ENCODE measurements at places on chromosomes 11 and 22.

DNA sequence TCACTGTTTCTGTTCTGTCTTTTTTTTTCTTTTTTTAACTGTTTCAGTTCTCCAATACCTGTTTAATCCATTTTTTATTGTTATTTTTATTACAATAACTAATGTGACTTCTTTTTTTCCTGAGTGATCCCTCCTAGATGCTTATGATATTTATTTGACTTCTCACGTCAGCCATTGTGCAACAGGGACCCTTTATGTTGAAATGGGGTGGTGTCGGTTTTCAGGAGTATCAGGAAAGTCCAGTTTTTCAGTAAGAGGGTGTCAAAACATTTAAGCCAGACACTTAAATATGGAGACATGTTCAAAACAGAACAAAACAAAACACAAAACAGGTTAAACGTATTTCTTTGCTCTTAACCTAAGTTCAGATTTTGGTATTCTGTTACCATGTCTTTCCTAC, 418.8 kb downstream of the DYNC2H1 start:
- no peak for DNase-seq

DNA sequence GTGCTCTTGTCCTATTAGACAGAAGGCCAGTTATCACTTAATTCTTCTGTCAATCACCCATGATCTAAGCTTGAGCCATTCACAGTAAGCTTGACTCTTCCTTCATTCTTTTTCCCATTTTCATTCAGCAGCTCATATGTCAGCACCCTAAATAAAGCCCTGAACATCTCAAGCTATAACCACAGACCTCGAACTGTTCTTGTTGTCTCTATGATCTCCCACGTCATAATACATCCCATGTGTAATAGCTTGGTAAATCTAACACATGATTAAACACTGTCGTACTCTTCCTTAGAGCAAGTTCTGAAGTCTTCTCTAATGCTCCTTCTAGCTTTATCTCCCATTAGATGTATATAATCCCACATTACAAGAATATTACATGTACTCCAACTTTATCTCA, 14.4 kb downstream of the MUC15 start:
- no peak for DNase-seq

- DNase-seq, result no peak
Observed at GRCh38 chr11:40597546-40598113, 861.8 kb downstream of the LRRC4C start.

DNA sequence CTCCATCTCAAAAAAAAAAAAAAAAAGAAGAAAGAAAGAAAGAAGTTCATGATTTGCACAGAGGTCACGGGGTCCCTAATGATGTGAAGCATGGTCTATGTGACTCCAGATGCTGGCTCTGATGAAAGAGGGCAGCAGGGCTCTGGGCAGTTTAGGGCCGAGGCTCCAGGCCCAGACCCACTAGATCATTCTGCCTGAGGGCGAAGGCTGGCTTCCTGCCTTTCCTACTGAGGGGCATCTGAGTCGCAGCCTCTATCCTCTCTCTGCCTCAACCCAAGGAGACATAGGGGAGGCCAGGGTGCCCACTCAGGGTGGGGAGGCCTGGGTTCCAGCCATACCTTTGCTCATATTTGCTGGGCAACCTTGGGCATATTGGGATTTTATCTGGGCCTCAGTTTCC, 4.8 kb downstream of the SLC35E4 start:
- DNase-seq, result no peak
